ENCODE measurements at places on chromosomes 11 and 22.

DNA sequence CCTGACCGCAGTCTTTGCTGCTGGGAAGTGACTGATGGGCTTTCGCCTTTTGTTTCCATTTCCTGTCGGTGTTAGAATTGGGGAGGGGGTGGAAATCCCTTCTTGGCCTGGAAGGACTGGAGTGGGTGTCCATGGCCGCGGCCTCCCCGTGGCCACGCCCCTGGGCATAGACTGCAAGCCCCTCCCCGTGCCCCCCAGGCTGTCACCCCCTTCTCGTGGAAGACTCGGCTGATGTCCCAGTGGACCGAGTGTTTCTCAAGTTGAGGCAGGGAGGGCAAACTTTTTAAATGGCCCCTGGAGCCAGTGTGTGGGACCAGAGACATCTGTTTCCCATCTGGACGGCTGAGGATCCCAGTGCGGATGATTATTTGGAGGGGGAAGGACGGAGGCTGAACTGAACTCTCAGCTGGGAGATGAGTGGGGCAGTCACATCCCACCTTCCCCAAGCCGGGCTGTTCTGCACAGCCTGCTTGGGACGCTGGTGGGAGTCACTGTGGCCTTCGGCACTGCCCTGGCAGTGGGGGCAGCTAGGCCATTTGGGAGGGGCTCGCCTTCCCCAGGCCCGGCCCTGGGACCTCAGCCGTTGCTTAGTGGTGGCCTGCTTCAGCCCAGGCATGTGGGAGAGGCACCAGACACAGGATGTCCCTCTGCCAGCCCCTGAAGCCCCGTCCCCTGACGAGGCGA, 1.6 kb downstream of the CD81 start:
- no peak for DNase-seq

- DNase-seq: peak; percentile 54
Observed at GRCh38 chr11:9003573-9004182, at the start of gene NRIP3. NRIP3 (minus strand) TSS chr11:9004001; CDS start chr11:9003935, 66 bp downstream.

DNA sequence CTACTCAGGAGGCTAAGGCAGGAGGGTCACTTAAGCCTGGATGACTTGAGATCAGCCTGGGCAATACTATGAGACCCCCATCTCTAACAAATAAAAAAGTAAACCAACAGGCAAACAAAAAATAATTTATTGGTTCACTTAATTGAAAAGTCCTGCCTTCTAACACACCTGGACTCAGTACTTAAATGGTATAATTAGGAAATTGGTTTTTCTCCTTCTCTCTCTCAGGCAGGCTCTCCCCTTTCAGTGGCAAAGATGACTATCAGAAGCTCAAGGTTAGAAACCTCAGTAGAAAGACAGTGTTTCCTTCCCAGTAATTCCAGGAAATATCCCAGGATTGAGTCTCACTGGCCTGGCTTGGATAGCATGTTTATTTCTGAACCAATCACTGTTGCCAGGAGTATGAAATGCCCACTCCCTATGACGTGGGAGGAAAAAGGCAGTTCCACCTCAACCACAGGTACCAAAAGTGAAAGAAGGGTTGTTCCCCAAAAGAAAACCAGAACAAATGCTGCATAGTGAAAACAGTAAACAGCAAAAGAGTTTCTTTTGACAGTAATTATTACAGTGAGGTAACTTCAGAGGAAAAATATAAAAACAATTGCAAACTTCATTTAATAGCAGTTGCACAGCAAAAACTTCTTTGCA, 56.3 kb upstream of the SOX6 start:
- DNase-seq: no peak

DNA sequence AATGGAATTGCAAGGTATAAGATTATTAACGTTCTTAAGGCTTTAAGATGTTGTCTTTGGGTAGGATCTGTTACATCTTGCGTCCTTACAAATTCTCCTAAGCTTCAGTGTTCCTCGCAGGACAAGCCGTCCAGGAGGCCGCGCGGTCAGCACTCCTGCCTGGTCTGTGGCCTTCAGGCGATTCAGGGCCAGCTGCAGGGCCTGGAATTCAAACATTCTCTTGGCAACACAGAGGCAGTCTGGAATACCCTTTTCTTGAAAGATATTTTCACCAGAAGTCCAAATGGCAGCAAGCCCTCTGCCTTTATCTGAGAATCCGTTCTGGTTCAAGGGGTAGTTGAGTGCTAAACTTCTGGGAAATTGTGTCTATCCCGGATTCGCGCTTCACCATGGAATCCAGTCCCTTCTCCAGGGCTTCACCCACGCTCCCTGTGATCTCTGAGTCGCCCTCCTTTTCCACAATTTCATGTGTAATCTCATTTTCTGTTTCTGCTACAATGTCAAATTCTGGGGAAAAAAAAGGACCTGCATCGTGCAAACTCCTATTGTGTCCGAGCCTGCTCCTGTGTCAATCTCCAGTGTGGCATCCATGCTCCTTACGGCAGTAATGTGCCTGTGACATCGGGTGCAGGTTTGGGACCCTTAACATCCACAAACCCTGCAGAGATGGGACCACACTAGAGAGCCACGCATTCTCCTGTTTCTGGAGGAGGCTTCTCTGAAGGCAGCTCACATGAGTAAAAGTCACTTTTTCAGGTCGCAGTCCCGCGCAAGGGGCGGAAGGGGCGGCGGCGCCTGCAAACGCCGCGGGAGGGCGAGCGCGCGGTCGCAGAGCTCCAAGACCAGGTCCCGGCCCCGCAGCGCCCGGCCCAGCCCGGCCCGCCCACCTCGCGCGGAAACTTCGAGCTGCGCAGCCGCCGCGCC, 25.4 kb upstream of the SORL1 start:
- DNase-seq: no peak

- DNase-seq: no peak
Observed at GRCh38 chr22:34587357-34588356, 478.3 kb upstream of the ISX start.

DNA sequence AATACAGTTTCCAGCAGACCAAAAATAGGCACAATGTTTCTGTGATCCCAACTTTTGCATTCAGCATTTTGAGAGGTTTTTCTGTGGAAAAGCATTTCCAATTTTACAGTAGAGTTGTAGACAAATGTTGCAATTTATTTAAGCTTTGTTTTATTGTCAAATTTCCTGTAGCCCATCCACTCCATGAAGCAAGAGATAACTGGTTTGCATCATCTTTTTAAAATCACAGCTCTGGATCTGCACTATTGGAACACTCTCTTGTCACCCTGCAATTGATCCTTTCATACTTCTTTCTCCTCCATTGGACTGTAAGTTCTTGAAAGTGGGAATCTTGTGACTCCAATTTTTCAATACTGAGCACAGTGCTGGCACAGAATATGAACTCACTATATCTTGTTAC, 86.0 kb downstream of the MAML2 start:
- DNase-seq: no peak

- no peak for DNase-seq
Observed at GRCh38 chr11:2270322-2271076, at the start of gene ASCL2. ASCL2 (minus strand) TSS chr11:2270588; CDS start chr11:2270332, 256 bp downstream.

- no peak for DNase-seq
Observed at GRCh38 chr11:16421826-16422225, 65.5 kb upstream of the SOX6 start.

GRCh38 chr22:23850136-23850611, 7.5 kb upstream of the SLC2A11 start:
- no peak for DNase-seq

DNA sequence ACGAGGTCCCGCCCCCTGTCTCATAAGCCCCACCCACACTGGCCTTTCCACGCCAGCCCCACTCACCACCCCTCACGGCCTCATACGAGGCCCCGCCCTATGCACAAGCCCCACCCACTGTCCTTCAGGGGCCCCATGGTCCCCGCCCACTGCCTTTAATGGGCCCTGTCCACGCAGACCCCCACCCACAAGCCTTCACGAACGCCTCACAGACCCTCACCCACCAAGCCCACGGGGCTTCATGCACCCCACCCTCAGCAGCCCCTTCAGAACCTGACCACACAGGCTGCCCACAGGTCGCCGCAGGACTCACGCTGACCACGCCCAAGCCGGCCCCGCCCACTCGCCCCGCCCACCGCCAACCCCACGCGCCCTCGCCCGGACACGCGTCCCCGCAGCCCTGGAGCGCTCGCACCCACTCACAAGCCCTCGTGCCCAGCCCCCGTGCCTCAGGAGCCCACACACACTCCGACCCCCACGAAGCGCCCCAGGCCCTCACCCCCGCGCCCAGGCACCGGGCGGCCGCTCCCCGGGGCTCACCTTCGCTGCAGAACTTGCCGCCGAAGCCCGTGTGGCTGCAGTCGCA, 10.5 kb downstream of the NRXN2 start:
- no peak for DNase-seq

DNA sequence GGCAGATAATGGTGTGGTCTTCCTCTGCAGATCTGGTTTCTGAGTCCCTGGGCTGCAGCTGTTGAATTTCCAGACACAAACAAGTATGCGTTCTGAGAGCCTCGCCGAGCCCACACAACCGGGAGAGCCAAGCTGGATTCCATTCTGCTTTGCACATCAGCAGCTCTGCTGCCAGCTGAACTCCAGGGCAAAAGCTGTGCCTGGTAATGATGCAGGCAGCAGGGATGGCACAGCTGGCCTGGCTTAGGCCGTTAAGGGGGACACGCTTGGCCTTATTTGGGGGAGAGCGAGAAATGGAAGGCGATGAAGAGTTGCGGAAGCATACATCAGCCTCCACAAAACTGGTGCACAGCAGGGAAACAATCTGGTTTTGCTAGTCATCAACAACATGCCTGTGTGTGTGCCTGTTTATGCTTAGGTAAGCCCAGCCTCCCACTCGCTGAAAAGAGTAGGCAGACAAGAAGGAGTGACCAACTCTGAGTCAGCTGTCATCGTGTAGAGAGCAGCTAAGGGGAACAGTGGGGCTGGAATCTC, 25.1 kb downstream of the ADAMTS8 start:
- DNase-seq: no peak

DNA sequence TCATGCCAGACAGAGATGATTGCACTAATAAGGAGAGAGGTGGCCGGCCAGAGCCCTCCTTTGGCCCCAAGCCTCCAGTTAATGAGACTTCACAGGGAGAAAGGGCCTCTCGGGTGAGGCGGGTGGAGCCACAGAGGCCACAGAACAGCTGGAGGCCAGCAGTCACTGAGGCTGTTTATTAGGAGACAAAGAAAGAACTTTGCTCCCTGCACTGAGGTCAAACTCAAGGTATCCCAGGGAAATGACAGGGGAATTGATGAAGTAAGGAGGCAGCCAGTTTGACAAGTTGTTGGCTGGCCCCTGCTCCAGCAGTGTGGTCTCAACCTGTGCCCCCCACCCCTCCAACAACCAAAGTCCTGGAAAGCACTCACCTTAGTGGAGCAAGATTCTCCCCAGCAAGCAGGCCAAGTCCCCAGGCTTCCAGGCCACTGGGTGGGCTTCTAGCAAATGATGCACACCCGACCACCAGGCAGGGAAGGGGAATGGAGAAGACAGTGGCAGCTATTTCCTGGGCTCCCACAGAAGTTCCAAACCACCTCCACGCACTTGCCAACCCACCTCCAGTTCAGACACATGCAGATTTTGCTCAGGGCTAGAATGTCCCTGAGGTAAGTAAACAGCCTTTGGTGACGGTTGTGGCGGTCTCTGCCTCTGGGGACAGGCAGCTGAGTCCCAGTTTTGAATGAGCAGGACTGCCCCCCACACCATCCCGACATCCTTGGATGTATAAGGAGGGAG, 53.2 kb downstream of the RPUSD4 start:
- no peak for DNase-seq

DNA sequence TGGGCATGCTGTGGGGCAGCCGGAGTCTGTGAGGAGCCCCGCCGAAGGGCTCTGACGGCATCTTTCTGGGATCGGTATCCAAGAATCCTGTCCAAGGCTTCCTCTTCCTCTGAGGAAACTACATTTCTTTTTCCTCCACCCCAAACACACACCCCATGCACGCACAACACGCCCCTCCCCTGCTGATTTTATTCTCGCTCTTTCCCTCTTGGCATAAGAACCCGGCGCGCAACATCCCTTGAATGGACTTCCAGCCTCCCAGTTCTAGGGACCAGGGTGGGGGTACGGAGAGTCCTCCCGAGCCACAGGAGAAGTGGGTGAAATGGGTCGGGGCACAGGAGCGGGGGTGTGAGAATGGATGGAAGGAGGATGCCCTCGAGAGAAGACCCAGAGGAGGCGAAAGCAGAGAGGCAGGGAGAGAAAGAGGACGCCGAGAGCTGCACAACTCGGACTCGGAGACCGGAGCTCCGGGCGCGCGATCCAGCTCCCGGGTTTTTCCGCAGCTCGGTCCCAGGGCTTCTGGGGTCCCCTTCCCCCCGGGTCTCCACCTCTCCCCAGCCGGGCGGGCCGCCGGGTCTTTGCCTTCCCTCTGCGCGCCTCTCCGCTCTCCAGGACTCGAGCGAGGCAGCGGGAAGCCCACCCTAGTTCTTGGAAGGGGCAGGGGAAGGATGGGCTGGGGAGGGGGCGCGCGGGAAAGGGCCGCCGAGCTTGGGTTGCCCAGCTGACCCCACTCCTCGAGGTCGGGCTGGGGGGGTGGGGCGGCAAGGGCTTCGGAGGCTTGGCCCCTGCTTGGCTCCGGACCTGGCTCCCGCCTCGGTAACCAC, 1.5 kb upstream of the LARGE1 start:
- peak; percentile 67 for DNase-seq

DNA sequence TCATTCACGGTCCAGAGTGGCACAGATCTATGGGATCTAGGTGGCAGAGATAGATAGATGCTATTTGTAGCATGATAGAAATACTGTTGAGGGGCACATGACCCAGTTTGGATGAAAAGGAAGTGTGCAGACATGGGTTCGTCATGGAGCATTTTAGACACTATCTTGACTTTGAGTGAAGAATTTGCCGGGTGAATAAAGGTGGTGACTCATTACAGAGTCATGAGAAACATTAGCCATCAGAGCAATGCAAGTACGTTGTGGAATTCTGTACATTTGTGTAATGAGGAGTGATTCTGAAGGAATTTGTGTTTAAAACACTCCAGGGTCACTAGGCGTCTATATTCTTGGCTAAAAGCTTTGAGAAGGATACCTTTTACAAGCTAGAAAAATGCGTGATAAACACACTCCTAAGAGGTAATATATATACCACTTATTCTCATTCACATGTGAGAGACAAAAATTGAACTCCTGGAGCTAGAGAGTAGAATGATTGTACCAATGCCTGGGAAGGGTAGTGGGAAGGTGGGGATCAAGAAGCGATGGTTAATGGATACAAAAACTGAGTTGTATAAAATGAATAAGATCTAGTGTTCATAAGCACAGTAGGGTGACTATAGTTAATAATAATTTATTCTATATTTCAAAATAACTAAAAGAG, 593.7 kb upstream of the LUZP2 start:
- no peak for DNase-seq

DNA sequence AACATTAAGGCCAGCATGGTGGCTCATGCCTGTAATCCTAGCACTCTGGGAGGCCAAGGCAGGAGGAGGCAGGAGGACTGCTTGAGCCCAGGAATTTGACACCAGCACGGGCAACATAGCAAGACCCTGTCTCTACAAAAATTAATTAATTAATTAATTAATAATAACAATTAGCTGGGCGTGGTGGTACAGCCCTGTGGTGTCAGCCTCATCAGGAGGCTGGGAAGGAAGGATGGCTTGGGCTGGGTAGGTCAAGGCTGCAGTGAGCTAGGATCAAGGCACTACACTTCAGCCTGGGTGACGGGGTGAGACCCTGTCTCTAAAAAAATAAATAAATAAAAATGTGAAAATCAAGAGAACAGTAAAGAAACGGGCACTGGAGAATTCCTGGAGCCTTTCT, 1.4 kb downstream of the ARFGAP3 start:
- no peak for DNase-seq
